Regular cardiac myocyte (primary cell): ENCODE measurements at places on chromosomes 7 and 10. TPM values are rescaled to one million over a fixed set of nuclear protein-coding genes. Genes with fewer than 3 reads are reported as not detected.

PANK1 gene
- total RNA-seq, result 6.7 and 10.1 TPM in 2 replicates

NPY4R gene
- total RNA-seq, result 0.19 and 0.28 TPM in 2 replicates

CXCL12 gene
- total RNA-seq, result 75.3 and 119 TPM in 2 replicates

ESYT2 gene
- 88.0 and 152 TPM in 2 replicates for total RNA-seq

MUC3A gene
- not detected in 2 replicates for total RNA-seq

LRGUK gene
- 0.28 and 0.38 TPM in 2 replicates for total RNA-seq

GJC3 gene
- total RNA-seq, result 0.19 and 0.28 TPM in 2 replicates

HMX3 gene
- total RNA-seq, result not detected in 2 replicates

GRM3 gene
- total RNA-seq, result not detected in 2 replicates
